Stimulated activated CD4-positive, alpha-beta T cell treated with anti-CD3 and anti-CD28 coated beads, Interleukin-2, amount 100 ng/mL, for 24 hours (primary cell): ENCODE measurements at places on chromosomes 3 and 15.

- no peak for DNase-seq
Observed at GRCh38 chr3:12894629-12895028, 53.3 kb upstream of the RPL32 start.

- no peak for DNase-seq
Observed at GRCh38 chr15:101193120-101193644, 58.7 kb downstream of the CHSY1 start.

DNA sequence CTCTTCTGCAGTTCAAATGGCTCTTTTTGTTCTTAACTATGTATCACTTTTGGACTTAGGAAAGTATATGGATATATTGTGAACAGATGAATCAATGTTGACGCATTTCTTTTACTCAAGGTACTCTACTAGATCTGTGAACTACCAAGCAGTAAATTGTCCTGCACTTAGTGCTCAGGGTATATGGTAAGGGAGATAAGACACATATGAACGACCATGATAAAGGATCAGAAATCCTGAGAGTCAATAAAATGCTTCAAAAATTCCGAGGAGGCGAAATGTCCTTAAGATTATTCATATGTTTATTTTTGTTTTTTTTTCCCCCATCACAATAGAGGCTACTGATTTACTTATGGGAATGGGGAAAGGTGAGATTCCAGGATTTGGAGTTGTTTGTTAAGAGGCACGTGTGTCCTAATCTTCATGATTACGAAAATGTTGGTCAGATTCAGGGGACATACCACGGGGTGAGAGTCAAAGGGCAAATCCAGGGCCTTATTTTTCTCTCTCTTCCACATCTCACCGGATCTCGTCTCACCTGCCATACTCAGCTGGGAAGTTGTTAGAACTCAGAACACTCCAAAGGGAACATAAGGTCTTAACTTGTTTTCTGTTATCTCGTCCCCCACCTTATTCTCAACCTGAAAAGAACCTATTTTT, 475.1 kb upstream of the TBL1XR1 start:
- DNase-seq = no peak

- no peak for DNase-seq
Observed at GRCh38 chr15:44010089-44010488, 183.3 kb downstream of the WDR76 start.

DNA sequence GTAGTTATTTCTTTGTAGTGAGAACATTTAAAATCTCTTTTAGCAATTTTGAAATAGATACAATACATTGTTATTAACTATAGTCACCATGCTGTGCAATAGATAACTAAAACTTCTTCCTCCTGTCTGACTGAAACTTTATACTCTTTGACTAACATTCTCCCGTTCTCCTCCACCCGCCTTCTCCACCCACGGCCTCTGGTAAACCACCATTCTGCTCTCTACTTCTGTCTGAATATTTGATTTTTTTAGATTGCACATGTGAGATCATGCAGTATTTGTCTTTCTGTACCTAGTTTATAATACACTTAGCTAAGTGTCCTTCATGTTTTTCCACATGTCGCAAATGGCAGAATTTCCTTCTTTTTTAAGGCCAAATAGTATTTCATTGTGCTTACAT, 72.8 kb upstream of the RBM5 start:
- peak; percentile 12 for DNase-seq

- no peak for DNase-seq
Observed at GRCh38 chr3:17030438-17030837, 145.7 kb downstream of the PLCL2 start.

DNA sequence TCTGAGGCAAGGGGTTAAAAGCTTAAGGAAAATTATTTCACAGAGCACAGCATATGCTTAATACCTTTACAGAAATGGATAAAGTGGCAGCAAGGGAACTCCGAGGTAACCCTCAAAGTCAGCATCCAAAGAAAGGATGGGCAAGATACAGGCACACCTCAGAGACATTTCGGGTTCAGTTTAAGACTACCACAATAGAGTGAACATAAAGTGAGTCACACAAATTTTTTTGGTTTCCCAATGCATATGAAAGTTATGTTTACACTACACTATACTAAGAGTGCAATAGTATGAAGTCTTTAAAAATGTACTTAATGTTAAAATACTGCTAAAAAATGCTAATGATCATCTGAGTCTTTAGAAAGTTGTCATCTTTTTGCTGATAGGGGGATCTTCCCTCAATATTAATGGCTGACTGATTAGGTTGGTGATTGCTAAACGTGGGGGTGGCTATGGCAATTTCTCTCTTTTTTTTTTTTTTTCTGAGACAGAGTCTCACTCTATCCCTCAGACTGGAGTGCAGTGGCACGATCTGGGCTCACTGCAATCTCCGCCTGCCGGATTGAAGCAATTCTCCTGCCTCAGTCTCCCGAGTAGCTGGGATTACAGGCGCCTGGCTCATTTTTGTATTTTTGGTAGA, 10.0 kb downstream of the UBR1 start:
- no peak for DNase-seq

DNA sequence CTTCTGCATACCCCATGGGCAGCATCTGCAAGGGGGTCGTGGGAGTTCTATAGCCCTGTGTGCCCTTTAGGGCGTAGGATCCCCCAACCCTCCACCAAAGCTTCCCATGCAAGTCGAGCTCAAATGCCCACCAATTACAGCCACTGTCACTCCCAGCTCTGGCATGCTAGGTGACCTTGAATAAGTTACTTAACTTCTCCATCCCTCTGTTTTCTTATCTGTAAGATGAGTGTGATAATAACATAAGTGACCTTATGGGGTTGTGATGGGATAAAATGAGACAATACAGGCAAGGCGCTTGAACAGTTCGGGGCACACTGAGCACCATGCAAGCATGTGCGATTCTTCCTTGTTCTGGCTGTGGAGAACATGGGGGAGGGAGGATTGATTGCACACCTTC, 74.8 kb upstream of the POMGNT2 start:
- no peak for DNase-seq

DNA sequence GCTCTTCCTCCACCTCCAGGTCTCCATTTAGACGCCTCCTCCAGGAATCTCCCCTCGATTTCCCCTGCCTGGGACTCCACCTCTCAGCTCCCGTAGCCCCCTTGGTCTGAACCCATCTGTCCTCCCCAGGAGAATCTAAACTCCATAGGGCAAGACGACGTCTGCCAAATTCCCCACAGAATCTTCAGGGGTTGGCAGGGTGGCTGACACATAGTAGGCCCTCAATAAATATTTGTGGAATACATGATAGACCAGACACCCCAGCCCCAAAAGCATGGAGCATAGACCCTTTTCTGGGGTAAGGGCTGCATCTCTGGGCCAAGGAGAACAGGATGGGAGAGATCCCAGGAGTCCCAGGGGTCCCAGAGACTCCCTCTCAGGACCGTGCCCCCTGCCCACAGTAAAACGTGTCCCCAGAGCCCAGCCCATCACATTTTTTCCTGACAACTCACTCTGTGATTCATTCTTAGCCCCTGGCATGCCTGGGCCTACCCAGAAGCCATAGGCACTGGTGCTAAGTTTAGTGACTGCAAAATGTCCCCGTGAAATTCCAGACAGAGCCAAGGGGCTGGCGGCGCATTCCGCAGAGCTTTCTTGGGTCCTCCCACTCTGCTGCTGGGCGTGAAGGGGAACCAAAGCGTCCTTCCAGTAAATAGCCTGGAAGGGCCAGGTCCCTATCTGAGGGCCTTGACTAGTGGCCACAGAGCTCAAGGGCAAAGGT, 78.0 kb upstream of the SLC6A6 start:
- no peak for DNase-seq

DNA sequence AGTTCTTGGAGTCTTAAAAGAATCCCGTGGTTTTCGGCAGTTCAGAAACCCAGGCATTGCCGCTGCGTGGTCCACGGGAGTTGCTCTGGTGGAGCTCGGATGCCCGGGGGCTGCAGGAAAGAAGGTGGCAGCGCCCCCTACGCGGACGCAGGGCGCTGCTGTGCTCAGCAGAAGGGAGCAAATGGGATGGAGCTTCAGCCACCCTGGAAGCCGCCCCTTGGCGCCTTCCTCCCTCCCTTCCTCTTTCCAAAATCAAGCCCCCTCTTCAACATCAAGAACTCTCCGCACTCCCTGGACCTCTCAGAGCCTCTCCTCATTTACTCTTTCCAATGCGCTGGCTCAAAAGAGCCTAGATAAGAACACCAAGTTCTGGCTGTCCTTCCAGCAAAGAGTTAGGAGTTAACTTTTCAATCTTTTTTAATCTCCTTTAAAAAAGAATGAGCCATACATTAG, 880 bp upstream of the CHRNA7 start:
- peak; percentile 7 for DNase-seq

DNA sequence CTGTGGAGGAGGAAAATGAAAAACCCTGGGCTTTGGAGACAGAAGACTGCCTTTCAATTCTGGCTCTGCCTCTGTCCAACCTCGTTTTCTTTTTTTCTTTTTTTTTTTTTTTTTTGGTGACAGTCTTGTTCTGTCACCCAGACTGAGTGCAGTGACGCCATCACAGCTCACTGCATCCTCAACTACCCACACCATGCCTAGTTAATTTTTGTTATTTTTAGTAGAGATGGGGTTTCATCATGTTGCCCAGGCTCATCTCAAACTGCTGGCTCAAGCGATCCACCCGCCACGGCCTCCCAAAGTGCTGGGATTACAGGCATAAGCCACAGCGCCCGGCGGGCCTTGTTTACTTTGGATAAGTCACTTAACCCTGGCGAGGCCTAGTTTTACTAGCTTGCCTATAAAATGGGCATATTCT, 66.3 kb upstream of the SLC25A26 start:
- DNase-seq = no peak
